Right renal pelvis (tissue), 4 donors: ENCODE measurements at places on chromosomes 12 and 14.

- no peak for DNase-seq
Measured at GRCh38 chr14:23697680-23698079, 61.5 kb downstream of the DHRS2 start.

DNA sequence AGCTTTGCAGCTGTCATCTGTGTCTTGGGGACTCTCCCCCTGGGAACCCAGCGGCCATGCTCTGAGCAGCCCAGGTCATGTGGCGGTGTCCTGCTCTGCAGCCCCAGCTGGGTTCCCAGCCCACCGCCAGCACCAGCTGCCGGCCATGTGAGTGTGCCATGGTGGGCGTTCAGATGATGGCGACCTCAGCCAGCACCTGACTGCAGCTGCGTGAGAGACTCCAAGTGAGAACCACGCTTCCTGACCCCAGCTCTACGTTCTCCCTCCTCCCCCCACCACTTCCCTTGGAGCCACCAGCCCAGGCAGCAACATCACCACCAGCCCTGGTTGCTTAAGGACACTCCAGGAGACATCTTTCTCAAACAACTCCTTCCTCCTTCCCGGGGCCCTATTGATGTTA is 68.8 kb downstream of the SLC24A4 start:
- DNase-seq, result no peak

GRCh38 chr14:90301668-90302090 is 30.1 kb downstream of the NRDE2 start:
- DNase-seq, result peak; percentile 42

GRCh38 chr12:27667540-27667939 is 28.7 kb upstream of the REP15 start:
- no peak for DNase-seq

DNA sequence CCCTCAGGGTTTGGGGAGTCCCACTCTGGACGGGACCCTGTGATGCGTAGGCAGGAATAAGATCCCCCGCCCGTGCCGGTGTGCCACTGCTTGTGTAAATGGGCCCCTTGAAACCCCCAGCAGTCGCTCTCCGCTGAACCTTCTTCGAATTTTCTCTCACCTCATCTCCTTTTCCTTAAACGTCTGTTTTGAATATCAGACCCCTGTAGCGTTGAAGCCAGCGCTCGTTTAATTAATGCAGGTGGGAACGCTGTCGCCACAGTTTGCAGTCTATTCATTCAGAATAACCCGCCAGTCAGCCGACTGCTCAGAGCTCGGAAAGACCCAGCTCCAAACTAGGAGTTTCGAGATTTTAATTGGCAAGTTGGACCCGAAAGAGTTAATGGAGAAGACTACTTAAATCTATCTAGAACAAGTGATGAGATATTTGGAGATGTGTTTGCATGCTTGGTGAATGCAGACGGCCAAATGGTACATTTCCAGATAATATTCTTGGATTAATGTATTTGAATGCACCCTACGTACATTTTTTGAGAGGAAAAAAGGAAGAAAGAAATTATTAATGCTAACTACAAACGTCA is 739 bp upstream of the PPP2R5E start:
- DNase-seq, result no peak

GRCh38 chr12:69880571-69880970 is 55.5 kb downstream of the MYRFL start:
- DNase-seq, result no peak

DNA sequence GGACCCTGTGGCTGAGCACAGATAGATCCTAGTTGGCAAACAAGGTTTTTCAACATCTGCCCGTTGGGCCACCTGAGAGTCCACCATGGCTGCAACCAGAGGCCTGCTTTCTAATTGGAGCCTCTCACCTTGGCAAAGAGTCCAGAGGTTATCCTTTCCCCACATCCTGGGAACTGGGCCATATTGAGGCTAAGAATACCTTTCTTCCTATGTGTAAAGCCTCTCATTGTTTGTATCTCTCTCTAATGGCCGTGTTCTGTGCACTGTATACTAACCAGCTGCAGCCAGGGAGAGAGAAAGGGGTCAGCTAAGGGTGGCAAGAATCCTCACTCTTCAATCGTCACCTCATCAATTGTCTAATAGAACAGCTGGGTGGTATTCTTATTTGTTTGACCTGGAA is 79.1 kb upstream of the ST8SIA1 start:
- no peak for DNase-seq

DNA sequence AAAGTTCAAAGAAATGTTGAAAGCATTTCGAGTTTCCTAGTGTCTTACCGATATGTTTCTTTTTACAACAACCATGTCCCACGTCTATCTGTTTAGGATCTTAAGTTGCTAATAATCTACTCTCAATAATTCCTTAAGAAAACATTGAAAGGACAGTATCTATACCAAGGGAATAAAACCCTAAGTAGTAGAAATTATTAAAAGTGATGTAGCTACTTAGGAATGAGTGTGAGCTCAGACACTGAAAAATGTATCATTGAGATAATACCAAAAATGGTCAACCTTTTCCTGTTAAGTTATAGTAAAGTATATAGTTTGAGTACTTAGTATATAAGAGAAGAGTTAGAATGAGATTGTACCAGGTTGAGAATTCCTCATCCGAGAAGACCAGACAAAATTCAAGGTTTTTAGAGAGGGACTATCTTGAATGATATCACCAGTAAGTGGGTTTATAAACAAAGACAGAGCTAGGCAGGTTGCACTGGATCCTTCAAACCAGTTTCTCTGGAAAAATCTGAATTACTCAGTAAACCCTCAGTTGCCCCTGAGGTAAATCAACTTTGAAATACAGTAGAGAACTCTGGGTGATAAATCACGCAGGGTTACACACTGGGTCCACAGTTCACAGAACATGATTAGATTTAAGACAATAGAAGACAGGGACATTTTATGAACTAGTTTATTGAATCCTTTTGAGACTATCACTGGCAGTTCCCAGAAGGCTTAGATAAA is 96.8 kb downstream of the ERGIC2 start:
- DNase-seq, result no peak

GRCh38 chr14:58738876-58739275 is 101.1 kb downstream of the DACT1 start:
- DNase-seq, result no peak

- DNase-seq, result no peak
Measured at GRCh38 chr14:38910092-38910491, 192.9 kb downstream of the SEC23A start.

GRCh38 chr12:3034067-3034750 is 43.0 kb upstream of the TSPAN9 start:
- DNase-seq, result no peak

GRCh38 chr12:105106621-105107020 is 910 bp upstream of the WASHC4 start:
- DNase-seq, result no peak

GRCh38 chr12:53489242-53489864 is 9.9 kb downstream of the MAP3K12 start:
- no peak for DNase-seq

DNA sequence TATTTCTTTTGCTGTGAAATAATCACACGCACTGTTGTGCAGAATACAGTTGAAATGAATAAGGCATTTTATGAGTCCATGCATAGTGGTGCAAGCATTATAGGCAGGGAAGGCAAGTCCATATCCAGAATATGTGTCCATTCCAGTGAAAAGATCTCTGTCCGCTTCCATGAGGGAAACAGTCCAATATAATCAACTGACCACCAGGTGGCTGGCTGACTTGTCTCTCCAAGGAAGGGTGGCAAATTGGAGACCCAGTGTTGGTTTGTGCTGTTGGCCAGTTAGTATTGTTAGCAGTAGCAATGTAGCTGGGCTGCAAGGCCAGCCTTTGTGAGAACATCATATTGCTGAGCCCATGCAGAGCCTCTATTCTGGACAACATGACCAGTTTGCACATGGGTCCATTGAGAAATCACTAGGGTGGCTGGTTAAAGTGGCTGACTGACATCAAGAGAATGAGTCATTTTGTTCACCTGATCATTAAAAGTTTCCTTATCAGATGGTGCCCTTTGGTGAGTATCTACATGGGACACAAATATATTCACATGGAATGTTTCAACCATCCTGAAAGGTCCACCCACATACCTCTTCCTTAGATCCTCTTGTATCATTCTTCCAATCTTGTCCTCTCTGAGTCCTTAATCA is 17.3 kb upstream of the YAF2 start:
- no peak for DNase-seq

- no peak for DNase-seq
Measured at GRCh38 chr12:6871052-6871957, 1.8 kb downstream of the SPSB2 start.

- DNase-seq, result no peak
Measured at GRCh38 chr12:78343657-78344056, 513.0 kb downstream of the NAV3 start.

GRCh38 chr12:68403296-68403695 is 71.1 kb upstream of the MDM1 start:
- no peak for DNase-seq

GRCh38 chr14:70905301-70905700 is 2.0 kb upstream of the PCNX1 start:
- no peak for DNase-seq

DNA sequence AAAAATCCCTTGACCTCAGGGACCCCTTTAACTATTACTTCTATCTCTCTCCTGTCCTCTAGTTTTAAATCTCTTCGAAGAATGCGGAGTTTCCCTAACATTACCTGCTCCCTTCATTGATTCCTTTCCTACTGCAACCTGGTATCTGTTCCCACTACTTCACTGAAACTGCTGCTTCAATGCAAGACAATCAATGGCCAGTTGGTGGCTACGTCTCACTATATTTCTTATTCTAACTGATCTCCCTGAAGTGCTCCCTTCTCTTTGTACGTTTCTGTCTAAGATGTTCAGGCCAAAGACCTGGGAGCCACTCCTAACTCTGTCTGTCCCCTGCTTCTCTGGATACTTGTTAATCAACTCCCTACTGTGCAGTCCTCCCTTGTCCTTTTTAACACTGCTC is 10.3 kb upstream of the KCNA1 start:
- no peak for DNase-seq

GRCh38 chr12:28948685-28949084 is 200.4 kb upstream of the FAR2 start:
- no peak for DNase-seq

DNA sequence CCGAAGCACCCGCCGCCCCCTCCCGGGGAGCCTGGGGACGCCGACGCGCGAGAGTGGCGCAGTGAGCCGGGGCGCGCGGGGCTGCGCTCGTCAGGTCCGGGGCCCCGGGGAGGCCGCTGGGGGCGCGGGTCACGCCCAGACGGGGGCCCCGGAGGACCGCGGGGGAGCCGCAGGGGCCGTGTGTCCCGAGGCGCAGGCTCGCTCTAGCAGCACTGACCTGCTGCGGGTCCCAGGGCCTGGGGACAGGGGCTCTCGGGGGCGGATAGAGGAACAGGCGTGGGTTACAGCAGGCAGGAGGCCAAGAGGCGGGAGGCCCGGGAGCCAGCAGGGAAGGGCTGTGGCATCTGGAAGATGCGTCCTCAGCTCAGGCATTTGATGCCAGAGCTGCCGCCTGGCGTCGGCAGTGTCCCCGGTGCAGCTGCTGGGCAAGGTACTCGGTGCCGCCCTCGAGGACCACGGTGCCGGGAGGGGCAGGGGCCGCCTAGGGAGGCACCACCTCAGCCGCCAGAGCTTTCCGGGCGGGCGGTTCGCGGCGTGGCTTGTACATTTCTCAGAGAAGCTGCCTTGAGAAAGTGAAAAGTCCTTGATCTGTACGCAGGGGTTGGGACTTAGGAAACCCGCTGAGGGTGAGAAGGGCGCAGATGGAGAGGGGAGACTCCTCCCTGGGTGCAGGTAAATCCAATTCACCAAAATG is 1.2 kb downstream of the WNT5B start:
- no peak for DNase-seq

- DNase-seq, result no peak
Measured at GRCh38 chr12:97309921-97310320, 152.7 kb upstream of the RMST start.

DNA sequence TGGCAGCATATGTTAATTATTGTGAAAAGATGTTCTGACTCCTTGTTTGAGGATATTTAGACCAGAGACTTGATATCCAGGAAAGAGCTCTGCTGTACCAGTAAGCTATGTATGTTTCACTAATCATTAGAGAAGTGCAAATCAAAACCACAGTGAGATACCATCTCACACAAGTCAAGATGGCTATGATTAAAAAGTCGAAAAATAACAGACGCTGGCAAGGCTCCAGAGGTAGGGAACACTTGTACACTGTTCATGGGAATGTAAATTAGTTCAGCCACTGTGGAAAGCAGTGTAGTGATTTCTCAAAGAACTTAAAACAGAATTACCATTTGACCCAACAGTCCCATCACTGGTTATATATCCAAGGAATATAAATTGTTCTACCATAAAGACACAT is 171.6 kb downstream of the DPY19L2 start:
- no peak for DNase-seq

DNA sequence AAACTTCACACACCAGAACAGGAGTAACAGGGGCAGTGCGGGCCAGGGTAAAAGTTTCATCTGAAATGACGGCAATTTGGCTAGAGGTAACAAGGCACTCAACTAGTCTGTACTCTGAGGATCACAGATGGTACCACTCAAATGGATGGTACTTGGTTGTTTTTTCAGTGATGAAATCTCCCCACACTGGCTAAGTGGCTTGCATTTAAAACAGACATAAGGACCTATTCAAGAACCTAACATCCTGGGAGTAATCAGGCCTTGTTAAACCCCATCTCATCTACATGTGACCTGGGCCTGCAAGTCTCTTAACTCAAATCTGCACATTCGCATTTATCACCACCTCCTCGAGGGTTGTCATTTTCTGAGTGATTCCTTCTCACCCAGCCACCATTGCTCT is 90.8 kb downstream of the PRKAB1 start:
- no peak for DNase-seq

- DNase-seq, result no peak
Measured at GRCh38 chr14:59015482-59015881, 173.0 kb upstream of the DAAM1 start.

GRCh38 chr12:110639336-110640141 is 25.6 kb downstream of the TCTN1 start:
- no peak for DNase-seq

DNA sequence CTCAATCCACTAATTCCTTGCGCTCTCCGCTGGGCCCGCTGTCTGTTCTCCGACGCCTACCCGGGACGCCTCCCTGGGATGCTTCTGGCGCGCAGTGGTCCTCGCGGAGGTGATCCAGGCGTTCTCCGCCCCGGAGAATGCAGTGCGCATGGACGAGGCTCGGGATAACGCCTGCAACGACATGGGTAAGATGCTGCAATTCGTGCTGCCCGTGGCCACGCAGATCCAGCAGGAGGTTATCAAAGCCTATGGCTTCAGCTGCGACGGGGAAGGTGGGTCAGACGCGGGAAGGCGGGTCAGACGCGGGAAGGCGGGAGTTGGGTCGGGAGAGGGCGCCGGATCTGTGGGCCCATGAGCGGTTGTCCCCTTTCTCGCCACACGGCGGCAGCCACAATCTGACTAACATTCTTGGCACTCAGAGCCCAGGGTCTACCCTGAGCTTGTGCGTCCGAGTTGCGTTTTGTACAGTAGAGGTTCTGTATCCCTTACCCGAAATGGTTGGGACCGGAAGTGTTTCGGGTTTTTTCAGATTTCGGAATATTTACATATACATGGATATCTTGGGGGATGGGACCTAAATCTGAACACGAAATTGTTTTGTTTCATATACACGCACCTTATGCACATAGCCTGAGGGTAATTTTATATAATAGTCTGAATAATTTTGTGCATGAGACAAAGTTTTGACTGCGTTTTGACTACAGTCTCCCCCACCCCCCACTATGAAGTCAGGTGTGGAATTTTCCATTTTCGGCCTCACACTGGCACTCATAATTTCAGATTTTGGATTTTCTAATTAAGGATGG is 762 bp downstream of the C12orf57 start:
- DNase-seq, result no peak
